ENCODE measurements at places on chromosomes 6 and 20.
A peak's percentile ranks its signal among the peaks of the same experiment; 100 is the strongest.

DNA sequence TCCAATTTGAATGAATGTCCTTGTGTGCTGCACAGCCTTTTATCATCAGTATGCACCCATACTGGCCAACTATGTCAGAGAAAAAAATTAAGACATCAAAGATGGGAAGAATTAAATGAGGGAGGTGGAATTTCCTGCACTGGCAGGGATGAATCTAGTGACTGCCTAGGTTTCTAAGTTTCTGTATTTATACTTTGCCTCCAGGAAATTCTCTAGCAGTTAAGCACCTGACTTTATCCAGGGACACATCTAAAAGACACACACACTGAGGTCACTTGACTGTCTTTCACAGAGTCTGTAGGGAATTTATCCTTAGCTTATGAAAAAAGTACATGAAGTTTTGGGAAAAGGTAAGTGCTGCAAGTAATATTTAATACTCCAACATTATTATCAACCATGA, 636.5 kb upstream of the PTCHD4 start:
- H3K4me3 ChIP-seq = no peak overlapping the region
- no peak overlapping the region for H3K27ac ChIP-seq
- no peaks in the 10 kb centered on the region for H3K27me3 ChIP-seq
- DNase-seq = no peak

DNA sequence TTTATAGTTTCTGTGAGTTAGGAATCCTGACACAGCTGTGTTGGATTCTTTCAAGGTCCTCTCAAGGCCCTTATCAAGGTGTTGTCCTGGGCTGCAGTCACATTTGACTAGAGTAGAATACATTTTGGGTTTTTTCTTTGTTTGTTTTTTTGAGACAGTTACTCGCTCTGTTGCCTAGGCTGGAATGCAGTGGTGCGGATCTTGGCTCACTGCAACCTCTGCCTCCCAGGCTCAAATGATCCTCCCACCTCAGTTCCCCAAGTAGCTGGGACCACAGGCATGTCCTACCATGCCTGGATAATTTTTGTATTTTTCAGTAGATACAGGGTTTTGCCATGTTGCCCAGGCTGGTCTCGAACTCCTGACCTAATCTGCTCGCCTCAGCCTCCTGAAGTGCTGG, 15.7 kb downstream of the NFYA start:
- no peaks in the 10 kb centered on the region for H3K27me3 ChIP-seq
- H3K4me3 ChIP-seq = no peak overlapping the region
- DNase-seq = no peak
- no peak overlapping the region for H3K27ac ChIP-seq

DNA sequence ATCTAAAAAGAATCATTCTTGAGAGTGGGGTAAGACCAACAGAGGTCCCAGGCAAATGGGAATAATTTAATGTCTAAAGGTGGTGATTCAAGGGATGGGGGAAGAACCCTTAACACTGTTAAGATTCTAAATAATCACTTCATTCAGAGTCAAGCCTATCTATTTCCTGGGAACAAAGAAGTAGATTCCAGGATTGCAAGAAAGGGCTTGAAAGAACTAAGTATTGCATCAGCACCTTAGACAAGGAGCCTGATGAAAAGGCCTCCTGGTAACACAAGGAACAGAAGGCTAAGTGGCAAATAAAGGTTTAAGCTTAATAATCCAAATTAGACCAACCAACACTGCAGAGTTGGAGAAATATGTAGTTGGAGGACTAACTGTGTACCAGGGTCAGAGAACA, 620.7 kb upstream of the BTBD3 start:
- no peak overlapping the region for H3K4me3 ChIP-seq
- no peaks in the 10 kb centered on the region for H3K27me3 ChIP-seq
- no peaks in the 10 kb centered on the region for H3K4me1 ChIP-seq
- H3K36me3 ChIP-seq = no peaks in the 10 kb centered on the region

DNA sequence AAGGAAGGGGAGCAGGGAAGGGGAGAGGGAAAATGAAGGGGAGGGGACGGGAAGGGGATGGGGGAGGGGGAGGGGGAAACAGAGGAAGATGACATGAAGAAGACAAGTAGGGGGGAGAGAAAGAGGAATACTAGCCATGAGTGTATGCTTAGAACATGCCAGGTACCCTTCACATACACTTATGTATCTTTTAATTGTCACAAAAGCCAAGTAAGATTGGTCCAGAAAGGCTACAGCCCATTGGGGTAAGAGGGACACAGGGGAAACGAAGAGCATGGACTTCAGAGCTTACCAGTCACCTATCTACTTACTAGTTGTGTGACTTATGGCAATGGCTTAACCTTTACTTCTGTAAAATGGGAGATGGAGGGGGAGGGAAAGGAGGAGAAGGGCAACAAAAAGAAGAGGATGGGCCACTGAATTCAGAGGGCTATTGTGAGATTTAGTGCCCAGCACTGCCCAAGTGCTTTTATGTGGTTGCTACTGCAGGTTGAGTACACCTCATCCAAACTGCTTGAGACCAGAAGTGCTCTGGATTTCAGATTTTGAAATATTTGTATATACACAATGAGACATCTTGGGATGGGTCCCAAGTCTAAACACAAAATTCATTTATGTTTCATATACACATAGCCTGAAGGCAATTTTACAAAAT, 90.3 kb downstream of the ARHGAP18 start:
- no peaks in the 10 kb centered on the region for H3K4me1 ChIP-seq
- H3K36me3 ChIP-seq = no peaks in the 10 kb centered on the region
- H3K27ac ChIP-seq = no peak overlapping the region
- H3K4me3 ChIP-seq = no peak overlapping the region
- no peak for DNase-seq

DNA sequence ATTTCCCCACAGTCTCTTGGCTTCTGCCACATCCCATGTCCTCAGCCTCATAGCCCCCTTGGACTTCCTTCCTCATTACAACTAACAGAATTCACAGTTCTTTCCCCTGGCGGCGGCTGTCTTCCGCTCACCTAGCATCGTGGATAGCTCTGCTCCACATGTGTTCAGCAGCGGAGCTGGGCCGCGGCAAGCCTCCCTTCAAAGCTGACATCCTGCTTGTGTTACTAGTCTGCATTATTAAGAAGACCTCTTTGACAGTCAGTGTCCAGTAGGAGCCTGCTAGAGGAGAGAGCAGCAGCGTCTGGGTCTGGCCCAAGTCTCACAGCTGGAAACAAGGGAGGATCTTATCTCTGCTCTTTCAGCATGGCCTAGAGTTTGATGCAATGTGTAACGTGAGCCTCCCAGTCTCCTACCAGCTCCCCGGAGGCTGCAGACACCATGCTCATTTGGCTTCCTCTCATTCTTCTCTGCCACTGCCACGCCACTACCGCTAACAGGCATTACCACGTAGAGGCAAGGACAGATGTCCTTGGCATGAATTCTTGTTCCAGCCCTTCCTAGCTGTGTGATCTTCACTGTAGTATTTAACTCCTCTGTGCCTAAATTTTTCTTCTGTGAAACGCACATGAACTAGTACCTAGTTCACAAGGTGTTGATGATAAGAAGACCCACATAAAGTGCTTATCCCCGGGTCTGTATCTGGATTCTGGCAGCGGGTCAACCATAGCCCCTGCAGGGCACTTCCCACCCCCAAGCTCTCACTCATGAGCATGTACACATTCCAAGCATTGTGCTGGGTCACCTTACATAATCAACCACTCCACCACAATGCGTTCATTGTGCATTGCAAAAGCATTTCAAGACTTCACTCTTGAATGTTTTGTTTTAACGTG, 107.1 kb upstream of the BACH2 start:
- no peak overlapping the region for H3K27ac ChIP-seq
- H3K27me3 ChIP-seq = no peaks in the 10 kb centered on the region
- H3K4me1 ChIP-seq = no peaks in the 10 kb centered on the region
- DNase-seq = no peak

DNA sequence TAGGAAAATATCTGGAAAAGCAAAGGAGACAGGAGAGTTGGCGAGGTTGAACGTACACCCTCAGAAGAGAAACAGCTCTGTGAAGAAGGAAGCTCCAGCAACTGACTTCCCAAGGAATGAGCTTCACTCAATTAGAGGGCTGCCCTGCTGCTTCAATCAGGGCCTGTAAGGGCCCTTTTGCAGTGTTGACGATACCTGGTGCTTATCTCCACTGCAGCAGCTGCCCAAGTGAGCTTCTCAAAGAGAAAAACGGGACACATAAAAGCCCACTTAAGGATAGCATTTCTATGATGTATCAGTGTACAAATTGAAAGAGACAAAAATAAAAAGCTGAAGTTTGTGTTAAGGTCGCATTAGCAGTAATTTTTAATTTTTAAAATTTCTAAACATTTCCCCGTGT, 16.4 kb downstream of the SEC63 start:
- DNase-seq = no peak
- H3K36me3 ChIP-seq = no peaks in the 10 kb centered on the region
- H3K4me1 ChIP-seq = peaks cover 26% of the 10 kb centered on the region

GRCh38 chr6:13832778-13833177, 18.4 kb upstream of the MCUR1 start:
- H3K4me3 ChIP-seq = no peak overlapping the region
- H3K36me3 ChIP-seq = no peaks in the 10 kb centered on the region
- no peaks in the 10 kb centered on the region for H3K27me3 ChIP-seq
- H3K4me1 ChIP-seq = no peaks in the 10 kb centered on the region
- no peak overlapping the region for H3K27ac ChIP-seq

- no peak for DNase-seq
- H3K27me3 ChIP-seq = no peaks in the 10 kb centered on the region
- no peak overlapping the region for H3K4me3 ChIP-seq
- no peaks in the 10 kb centered on the region for H3K4me1 ChIP-seq
- no peaks in the 10 kb centered on the region for H3K36me3 ChIP-seq
Observed at GRCh38 chr6:119065955-119066354, 12.5 kb downstream of the FAM184A start.

DNA sequence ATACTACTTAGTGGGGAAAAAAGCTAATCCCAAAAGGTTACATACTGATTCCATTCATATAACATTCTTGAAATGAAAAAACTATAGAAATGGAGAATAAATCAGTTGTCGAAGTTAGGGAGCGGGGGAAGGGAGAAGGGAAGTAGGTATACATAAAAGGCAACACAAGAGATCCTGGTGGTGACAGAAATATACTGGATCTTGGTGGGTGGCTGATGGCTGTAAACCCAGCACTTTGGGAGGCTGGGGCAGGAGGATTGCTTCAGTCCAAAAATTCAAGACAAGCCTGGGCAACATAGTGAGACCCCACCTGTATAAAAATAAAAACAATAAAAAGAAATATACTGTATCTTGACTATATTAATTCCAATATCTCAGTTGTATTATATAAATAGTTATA, 105.7 kb upstream of the LGSN start:
- DNase-seq = no peak
- H3K36me3 ChIP-seq = no peaks in the 10 kb centered on the region
- no peaks in the 10 kb centered on the region for H3K4me1 ChIP-seq
- no peaks in the 10 kb centered on the region for H3K27me3 ChIP-seq

GRCh38 chr6:105780146-105780860, 305.8 kb upstream of the PRDM1 start:
- no peaks in the 10 kb centered on the region for H3K36me3 ChIP-seq
- H3K27me3 ChIP-seq = no peaks in the 10 kb centered on the region
- no peak overlapping the region for H3K27ac ChIP-seq
- no peak for DNase-seq
- no peaks in the 10 kb centered on the region for H3K4me1 ChIP-seq

DNA sequence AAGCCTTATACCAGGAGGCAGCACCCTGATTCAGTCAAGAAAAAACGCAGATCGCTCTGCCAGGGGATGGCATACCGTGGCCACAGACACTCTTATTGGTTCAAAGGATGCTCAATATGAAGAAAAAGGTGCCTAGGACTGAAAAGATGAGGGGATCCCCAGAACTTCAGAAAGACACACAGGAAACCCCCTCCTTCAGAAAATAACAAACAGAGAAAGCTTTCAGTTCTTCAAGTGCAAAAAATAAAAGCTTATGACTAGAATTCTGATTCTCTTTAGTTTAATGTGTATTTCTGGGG, 17.7 kb upstream of the MYB start:
- DNase-seq = no peak
- H3K4me3 ChIP-seq = no peak overlapping the region
- H3K27ac ChIP-seq = no peak overlapping the region
- no peaks in the 10 kb centered on the region for H3K4me1 ChIP-seq

GRCh38 chr20:8357703-8358102, 225.6 kb downstream of the PLCB1 start:
- no peak overlapping the region for H3K27ac ChIP-seq
- H3K27me3 ChIP-seq = no peaks in the 10 kb centered on the region
- no peaks in the 10 kb centered on the region for H3K36me3 ChIP-seq
- H3K4me1 ChIP-seq = peaks cover 27% of the 10 kb centered on the region
- no peak overlapping the region for H3K4me3 ChIP-seq
- no peak for DNase-seq

GRCh38 chr20:5046656-5047339, 45.5 kb upstream of the SLC23A2 start:
- H3K27ac ChIP-seq = no peak overlapping the region
- DNase-seq = no peak
- no peaks in the 10 kb centered on the region for H3K27me3 ChIP-seq
- H3K4me3 ChIP-seq = no peak overlapping the region

GRCh38 chr6:169372589-169372988, 118.9 kb upstream of the THBS2 start:
- H3K27ac ChIP-seq = no peak overlapping the region
- DNase-seq = no peak
- H3K36me3 ChIP-seq = no peaks in the 10 kb centered on the region
- H3K27me3 ChIP-seq = no peaks in the 10 kb centered on the region
- no peaks in the 10 kb centered on the region for H3K4me1 ChIP-seq

DNA sequence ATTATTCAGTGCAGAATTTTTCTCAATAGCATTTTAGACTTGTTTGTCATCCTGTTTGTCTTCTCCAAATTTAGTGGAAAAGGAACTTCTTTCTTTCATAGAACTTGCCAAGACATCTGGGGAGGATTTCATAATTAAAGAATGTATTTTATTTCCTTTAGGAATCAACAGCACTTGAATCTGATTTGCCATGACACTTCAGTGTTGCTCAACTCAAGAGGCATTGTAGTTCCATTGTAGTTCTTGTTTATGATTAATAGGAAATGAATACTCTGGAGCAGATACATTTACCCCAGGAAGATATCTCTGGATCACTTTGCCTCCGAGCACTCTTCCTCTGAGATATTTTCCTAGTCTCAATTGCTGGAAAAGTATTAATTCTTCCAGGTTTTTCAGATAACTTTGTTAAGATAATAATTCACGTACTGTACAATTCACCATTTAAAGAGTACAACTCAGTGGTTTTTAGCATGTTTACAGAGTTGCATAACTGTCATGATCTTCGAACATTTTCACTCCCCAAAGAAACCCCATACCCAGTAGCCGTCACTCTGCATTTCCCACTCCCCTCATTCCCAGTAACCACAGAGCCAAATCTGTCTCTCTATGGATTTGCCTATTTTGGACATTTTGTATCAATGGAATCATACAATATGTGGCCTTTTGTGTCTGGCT, 29.7 kb downstream of the AKAP12 start:
- no peaks in the 10 kb centered on the region for H3K36me3 ChIP-seq
- DNase-seq = no peak
- H3K27ac ChIP-seq = peak overlapping the region; percentile 12
- no peak overlapping the region for H3K4me3 ChIP-seq
- H3K27me3 ChIP-seq = no peaks in the 10 kb centered on the region

Measured in sigmoid colon (tissue), 7 donors.